ENCODE measurements at places on chromosomes 5 and 9.

GRCh38 chr5:139082813-139083498 is 115.2 kb downstream of the SIL1 start:
- no peak for DNase-seq

DNA sequence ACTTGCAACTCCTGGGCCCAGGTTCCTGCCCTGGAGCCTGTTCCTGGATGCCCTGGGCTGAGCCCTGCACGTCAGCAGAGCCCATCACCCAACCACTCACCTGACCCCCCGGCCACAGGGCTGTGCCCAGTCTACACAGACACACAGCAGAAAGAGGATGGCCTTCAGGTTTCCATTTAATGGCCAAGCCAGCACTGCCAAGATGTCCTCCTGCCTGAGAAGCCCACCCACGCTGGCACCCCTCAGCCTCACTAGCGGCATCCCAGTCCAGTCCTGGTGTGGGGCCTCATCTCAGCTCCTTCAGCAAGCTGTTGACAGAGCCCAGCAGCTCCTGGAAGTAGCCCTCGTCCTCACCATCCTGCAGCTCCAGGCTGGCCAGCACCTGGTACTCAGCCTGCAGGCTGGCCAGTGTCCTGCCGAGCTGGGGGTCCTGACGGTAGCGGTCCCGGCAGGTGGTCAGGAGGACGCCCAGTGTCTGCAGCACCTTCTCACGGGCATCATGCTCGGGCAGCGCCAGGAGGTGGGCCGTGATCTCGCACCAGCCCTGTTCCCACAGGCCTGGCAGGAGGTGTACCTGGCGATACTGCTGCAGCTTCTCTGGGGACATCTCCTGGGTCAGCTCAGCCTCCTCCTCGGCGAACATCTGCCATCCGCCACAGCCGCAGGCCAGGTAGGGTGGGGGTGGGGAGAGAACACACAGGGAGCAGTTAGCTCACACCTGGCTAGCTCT is 71.9 kb upstream of the LRRTM2 start:
- DNase-seq = no peak

- no peak for DNase-seq
Measured at GRCh38 chr9:123157221-123157620, 111.2 kb downstream of the STRBP start.

DNA sequence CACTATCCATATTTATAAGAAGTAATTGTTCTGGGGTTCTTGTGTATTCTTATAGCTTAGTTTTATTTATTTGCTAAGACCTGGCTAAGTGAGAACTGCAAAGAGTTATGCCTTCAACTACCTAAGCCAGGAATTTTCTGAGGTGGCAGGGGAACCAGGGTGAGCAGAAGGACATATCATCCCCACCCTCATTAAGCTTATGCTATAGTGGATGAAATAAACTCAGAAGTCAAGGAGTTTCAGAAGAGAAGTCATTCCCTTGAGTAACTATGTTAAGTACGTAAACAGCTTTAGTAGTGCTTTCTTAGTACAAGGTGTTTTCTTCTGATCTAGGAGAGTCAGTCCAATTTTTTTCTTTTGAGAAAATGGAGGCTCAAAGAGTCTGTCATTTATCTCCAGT is 41.7 kb downstream of the STK32A start:
- DNase-seq = no peak

DNA sequence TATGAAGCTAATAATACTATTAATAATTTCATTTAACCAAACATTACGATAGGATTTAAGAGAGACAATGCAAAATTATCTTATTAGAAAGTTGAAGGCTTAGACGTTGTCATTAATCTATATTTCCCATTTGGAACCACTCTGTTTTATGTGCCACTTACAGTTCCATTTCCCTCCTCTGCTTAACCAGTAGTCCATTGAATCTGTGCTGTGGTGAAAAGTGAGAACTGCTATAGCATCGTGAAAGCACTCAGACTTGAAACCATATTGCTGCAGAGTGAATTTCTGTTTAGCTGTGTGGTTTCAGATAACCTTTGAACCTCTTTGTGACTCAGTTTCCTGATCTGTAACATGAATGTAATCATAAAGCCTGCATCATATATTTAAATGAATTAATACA is 2304.5 kb downstream of the MAT2B start:
- no peak for DNase-seq

DNA sequence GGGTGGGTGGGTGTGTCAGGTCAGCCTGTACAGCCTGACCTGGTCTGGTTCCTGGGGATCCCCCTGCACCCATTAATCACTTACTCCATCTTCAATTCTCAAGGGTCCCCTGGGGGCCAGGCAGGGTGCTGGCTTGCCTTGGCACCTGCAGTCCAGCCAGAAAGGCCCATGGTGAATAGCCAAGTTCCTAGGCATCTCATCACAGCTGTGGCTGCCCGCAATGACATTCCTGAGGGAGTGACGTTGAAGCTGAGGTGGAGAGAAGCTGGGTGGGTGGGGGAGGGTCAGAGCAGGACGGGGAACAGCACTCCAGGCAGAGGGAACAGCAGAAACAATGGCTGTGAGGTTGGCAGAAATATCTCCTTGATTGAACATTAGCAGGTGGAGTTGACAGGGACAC is 10.6 kb downstream of the HMCN2 start:
- no peak for DNase-seq

DNA sequence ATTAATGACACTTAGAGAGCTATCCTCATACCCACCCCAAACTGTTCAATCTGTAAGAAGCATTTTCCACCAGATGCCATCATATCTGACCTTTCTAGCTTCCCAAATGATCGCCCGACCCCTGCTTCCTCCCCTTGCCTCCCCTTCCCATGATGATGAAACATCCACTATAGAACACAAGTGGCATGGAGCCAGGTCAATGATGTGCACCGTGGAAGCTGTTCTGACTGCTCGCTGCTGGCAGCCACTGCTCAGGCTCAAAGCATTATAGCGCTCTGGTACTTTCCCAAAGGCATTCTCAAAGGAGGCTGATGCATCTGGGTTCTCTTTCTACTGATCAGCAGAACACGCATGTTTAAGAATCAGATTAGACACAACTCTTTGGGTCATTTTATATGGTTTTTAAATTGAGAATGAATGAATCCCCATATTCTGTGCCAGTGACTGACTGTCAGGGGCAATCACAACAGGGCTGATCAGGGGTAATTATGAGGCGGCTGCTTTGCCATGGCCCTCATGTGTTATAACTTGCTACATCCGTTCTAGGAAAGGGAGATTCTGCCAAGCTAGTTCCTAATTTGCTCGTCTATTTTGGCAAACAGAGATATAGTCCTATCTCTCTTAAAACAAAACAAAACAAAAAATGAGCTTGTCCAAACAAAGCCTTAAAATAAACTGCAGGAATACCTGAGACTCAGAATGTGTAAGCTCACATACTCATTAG is 343.7 kb downstream of the ENC1 start:
- DNase-seq = no peak

GRCh38 chr5:134240421-134240962 is 14.6 kb upstream of the PPP2CA start:
- no peak for DNase-seq

DNA sequence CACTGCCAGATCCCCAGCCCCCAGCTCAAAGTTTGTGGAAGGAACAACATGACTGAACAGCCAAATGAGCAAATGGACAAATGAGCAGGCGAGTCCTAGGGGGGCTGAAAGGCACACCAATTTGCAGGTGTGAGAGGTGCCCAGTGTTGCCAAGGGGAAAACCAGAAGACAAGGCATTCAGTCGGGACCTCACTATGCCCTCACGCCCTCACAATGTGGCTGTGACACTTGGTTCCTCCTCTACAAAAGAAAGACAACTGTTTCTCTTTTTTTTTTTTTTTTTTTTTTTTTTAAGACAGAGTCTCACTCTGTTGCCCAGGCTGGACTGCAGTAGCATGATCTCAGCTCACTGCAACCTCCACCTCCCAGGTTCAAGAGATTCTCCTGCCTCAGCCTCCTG is 28.0 kb downstream of the TNIP1 start:
- DNase-seq = no peak

GRCh38 chr5:127228540-127229184 is 61.9 kb upstream of the MEGF10 start:
- no peak for DNase-seq

DNA sequence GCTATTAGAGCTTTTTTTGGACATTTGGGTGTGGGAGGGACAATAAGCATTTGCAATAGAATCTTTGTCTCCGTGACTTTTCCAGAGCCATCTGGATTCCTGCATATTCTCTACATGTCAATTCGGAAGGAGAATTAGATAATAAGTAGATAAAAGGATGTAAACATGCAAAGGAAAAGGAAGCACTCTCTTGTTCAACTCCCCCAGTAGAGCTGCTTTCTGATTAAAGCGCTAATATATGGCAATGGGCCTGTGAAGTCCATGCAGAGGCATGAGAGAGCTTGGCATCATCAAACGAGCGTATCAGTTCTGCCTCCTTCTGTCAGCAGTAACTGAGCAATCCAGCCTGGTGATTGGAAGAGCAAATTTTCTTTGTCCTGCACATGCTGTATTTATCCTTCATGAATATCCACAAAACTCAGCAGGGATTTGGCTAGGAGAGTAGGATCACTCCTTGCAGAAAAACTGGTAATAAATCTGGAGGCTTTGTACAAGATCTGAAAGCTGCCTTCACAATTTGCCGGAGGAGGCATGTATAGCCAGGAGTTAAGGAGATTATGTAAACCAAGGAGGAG is 1752.9 kb downstream of the MAT2B start:
- DNase-seq = no peak

- DNase-seq = no peak
Measured at GRCh38 chr9:129108805-129109536, 1.6 kb downstream of the CRAT start.

DNA sequence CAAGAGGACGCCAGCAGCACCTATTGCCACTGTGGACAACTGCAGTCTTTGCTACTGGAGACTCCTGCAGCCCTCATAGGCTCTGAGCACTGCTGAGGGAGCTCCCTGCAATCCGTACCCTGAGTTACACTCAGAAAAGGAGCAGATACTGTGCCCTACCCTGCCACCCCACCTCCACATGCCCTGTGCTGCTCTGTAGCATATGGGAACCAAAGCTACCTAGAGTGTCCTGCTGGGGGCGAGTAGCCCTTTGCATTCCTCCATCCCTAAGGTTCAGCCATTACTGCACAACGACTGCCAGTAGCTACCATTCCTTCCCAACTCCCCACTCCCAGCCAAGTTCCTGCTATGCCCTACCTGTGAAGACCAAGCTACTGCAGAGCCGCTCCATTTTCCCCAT is 90.2 kb upstream of the SNCAIP start:
- no peak for DNase-seq

DNA sequence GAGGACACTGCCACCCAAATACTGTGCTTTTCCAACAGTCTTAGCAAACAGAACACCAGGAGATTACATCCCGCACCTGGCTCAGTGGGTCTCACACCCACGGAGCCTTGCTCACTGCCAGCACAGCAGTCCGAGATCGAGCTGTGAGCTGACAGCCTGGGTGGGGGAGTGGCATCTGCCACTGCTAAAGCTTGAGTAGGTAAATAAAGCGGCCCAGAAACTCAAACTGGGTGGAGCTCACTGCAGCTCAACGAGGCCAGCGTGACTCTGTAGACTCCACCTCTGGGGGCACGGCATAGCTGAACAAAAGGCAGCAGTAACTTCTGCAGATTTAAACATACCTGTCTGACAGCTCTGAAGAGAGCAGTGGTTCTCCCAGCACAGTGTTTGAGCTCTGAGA is 28.8 kb downstream of the EPB41L4A start:
- DNase-seq = peak; percentile 8

- no peak for DNase-seq
Measured at GRCh38 chr9:87824216-87824875, 58.3 kb upstream of the SPATA31E1 start.

DNA sequence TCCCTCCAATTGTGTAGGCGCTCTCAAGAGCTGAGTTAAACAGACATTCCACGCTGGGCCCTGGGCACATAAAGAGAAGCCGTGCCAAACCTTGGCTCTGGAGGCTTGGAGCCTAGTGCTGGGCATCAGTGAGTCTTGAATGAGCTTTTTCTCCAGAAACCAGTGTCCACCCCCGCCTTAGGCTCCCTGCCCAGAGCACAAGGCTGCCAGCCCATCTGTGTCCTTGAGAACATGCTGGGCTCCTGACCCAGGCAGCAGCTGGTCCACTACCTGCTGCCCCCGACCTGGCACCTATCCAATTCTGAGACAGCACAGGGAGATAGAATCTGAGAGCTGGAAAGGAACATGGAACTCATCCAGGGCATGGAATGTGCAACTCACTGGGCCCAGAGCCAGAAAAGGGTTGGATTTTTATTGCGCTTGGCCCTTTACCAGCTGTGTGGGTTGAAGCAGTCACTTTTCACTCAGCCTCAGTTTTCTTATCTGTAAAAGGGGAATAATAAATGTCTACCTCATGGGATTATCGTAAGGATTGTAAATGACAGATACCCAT is 92.4 kb upstream of the CPLX2 start:
- DNase-seq = no peak

GRCh38 chr9:20209391-20210340 is 412.6 kb downstream of the MLLT3 start:
- no peak for DNase-seq

DNA sequence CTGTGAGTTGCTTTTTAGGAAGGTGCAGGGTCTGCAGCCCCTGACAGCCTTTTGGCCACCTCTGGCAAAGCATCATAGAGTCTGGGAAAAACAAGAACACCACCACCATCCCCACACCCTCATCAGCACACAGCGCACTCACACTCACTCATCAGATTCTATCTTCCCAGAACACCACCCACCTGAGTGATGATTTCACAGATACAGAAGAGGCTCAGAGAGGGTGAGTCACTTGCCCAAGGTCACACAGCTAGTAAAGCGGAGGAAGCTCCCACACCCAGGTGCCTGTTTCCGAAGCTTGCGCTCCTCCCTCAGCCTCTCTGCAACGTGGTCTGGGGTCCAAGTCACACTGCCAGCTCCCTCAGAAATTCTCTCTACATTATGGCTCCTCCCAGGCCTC is 41.8 kb upstream of the HRH2 start:
- DNase-seq = no peak

DNA sequence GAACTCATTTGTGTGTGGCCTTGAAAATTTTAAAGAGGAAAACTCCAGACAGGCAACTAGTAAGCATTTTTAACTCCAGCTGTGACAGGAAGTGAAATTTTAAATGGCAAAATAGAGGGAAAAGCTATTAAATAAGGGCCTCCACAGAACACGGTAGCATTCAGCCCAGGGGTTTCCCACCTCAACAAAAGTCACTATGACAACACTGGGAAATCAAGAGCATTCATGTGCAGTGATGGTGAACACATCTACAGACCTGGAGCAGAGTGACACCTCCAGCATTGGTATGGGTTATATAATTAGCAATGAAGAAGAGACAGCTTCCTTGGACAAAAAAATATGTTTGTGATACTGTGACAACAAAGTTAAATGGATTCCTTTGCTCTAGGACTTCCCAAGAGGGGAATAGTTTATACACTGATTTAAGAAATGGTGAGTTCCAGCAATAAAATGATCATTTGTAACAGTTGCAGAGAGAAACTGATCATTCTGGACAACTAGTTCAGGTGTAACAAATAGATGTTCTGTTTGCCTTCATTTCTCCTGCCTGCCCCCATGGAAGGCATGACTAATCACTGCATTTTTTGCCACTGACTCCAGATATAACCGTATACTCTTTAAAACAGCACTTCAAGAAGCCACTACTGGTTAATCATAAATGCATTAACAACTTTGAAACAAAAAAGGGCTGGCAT is 93.3 kb upstream of the SLC44A1 start:
- no peak for DNase-seq

All from NCI-H1417 treated with DMSO at 0.1 percent for 48 hours (cell line).